ENCODE measurements at places on chromosomes 2 and 18. TPM values are rescaled to one million over a fixed set of nuclear protein-coding genes. Genes with fewer than 3 reads are reported as not detected.

Gene B3GNT7
- 6.1 TPM for total RNA-seq

Gene UGT1A5
- not detected for total RNA-seq

Gene GLI2
- 3.4 TPM for total RNA-seq

Gene PPP3R1
- total RNA-seq = 69.9 TPM

Gene FOXD4L1
- 0.64 TPM for total RNA-seq

Gene MYCN
- total RNA-seq = not detected

Gene INPP5D
- total RNA-seq = 1.8 TPM

Measured in HCT116 (cell line).